NCI-H1694 treated with DMSO at 0.1 percent for 48 hours (cell line): ENCODE measurements at places on chromosomes 2 and 18.
A peak's percentile ranks its signal among the peaks of the same experiment; 100 is the strongest.

GRCh38 chr2:177058747-177059146, 153.8 kb upstream of the HNRNPA3 start:
- DNase-seq = no peak

DNA sequence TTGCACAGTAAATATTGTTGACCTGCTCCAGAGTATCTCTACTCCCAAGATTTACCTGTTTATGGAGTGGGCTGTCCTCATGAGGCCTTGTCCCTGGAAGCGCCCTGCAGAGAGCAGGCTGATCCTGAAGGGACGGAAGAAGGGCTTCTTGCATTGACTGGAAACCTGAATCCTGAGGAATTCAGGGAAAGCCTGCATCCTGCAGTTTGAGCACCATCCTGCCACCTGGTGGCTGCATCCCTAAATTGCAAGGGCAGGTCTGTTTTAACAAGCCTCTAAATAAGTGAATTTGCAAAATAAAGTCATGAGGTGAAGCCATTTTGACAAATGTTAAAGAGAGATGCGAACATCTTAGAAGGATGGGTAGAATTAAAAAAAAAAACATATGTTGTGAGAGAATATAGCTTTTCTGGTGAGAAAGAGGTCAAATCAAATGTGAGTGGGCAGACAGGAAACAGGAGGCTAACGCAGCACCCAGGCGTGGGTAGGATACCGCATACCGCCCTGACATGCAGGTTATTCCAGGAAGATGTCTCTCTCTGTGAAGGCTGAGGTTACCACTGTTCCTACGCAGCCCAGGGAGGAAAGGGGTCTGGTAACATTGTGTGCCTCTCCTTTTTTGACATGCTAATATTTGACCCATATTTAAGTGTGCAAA, 754.9 kb downstream of the RNF144A start:
- DNase-seq = peak; percentile 92

DNA sequence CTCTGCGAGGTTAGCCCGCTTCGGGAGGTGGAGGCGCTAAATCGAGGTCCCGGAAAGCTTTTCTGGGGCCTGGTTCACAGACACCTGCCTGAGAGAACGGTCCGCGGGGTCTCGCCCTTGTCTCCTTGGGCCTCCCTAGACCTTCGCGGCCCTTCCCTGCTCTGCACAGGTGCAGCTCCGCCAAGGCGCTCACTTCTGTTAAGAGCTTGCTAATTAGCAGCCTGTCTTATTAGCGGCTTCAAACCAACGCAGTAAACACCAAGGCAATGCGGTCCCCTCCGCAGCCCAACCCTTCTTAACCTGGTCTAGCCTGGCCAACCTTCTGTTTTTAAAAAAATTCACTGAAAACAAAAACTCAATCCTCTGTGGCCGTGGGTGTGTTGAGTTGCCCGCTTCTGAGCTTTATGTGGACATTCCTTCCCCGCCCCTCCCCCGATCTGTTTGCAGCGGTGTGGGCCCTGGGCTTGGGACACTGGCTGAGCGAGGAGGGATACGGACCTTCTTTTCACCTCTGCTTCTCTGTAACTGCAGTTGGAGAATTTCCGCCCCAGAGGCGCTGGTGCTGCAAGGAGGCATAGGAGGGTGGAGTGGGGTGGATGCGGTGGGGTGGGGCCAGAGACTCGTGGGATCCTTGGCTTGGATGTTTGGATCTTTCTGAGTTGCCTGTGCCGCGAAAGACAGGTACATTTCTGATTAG, 3.4 kb upstream of the HOXD4 start:
- DNase-seq = no peak

DNA sequence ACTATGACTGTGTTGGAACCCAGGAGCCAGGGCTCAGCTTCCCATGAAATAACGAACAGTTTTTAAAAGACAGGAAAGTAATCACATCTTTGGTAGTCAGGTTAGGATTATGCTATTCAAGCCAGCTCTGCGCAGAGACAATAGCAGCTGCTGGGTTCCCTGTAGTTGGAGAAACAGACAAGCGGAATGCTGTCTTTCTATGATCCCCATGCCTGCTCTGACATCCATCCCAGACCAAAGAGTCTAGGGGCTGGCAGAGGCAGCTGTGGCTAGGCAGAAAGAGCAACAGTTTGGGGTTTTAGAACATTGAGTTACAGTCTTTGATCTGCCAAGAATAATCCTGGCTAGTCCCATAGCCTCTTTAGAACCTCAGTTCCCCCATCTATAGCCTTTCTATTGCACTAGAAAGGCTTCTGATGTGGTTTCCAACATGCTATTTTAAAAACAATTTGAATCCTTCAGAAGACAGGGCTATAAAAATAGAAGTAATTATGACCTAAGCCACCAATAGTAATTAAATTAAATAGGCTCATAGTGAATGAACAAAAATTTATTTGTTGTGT, 146.8 kb downstream of the MTX2 start:
- no peak for DNase-seq

DNA sequence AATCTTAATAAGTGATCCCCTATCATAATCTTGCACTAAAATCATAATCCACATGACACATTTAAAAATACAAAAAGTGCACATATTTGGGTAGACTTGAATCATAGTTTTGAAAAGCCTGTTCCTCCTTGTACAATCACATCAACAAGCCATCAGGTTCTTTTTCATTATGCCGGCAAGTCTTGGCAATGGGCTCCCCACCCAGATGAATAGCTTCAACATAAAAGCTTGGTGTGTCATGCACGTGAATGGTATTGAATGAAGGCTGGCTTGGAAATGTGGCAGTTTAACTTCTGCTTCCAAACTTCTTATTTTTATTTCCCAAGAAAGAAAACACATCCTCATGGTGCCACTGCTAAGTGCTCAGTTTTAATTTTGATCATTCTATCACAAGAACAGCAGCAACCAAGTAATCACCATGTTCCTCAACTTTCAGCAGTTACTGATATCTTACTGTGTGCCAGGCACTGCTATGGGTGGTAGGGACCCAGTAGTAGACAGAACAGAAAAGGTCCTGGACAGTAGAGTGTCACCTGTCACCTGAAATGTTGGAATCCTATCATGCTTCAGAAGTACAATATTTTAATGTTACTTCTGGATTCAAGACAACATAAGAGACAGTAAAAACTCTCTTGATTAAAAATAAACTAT, 89.9 kb downstream of the AP1S3 start:
- DNase-seq = no peak

DNA sequence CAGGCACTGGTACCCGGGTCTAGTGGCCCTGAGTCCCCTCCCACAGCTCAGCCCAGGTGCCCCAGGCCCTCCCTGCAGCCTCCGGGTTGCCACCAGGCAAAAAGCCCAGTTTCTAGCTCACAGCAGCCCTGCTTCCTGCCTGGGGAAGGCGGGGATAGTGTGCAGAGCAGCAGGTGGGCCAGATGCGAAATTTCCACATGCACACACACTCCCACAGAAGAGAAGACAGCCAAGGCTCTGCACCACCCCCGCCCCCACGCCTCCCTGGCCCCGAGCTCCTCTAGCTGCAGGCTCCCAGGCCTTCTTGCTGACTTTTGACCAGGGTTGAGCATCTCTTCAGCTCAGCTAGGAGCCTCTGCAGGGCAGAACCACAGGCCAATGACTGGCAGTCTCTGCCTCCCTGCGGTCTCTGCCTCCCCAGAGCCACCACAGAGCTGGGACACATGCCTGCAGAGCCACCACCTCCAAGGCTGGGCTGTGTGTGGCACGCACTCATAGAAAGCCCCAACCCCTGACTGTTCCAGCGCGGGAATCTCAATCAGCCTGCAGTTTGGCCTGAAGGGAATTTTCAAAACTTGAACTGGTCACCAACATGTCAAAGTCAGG, 7.2 kb downstream of the SLC66A2 start:
- DNase-seq = peak; percentile 68

DNA sequence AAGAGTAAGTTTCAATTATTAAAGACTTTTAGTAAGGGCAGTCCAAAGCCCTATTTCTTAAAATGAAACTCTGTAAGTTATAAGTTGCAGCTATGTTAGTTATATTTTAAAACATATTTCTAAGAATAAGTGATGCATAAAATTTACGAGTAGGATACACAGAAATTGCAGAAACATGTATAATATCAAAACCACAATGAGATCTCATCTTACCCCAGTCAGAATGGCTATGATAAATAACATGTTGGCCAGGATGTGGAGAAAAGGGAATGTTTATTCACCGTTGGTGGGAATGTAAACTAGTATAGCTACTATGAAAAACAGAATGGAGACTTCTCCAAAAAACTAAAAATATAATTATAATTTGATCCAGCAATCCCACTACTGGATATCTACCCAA, 201.2 kb downstream of the CBLN2 start:
- no peak for DNase-seq

- DNase-seq = no peak
Observed at GRCh38 chr2:114083717-114084387, 194.0 kb downstream of the ACTR3 start.

DNA sequence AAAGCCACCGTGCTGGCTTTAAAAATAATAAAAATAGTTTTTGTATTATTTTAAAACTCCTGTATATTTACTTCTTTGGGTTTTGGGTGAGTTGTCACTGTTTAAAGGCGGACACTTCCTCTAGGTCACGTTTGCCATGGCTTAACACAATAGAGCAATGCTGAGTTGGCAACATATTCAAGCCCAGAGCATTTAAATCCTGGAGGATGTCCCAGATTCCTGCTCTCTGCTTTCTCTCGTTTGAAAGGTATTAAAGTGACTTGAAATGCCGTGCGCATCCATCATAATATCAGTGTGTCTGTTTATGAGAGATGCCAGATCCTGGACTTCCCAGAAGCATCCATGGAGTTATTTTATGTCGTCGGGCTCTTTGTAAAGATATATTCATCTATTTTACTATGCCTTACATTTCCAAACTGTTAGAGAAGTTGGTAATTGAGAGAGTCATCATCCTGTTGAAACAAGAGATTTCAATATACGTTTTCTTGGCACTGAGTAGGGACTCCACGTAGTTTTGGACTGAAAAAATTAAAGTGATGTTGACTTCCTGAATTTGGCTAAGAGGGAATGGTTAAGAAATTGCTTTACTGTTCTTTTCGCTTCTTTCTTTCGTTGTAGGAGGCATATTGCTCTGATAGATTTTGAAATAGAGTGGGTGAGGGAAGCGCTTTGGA, 150.6 kb downstream of the ZNF236 start:
- DNase-seq = no peak

GRCh38 chr2:238851761-238852160, 3.9 kb downstream of the TWIST2 start:
- no peak for DNase-seq

- no peak for DNase-seq
Observed at GRCh38 chr2:233813236-233814055, 35.3 kb downstream of the MROH2A start.

DNA sequence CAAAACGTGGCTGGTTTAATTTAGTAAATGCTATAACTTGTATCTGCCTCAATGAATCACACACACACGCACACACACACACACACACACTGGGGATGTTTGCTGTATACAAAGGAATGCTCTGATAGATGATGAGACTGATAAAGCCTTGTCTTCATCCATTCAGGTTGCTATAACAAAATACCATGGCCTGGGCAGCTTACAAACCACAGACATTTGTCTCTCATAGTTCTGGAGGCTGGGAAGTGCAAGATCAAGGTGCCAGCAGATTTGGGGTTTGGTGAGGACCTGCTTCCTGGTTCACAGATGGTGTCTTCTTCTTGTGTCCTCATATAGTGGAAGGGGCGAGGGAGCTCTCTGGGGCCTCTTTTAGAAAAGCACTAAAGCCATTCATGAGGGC, 149.5 kb upstream of the HDAC4 start:
- no peak for DNase-seq

- DNase-seq = peak; percentile 34
Observed at GRCh38 chr2:66698091-66698490, 263.2 kb downstream of the MEIS1 start.

DNA sequence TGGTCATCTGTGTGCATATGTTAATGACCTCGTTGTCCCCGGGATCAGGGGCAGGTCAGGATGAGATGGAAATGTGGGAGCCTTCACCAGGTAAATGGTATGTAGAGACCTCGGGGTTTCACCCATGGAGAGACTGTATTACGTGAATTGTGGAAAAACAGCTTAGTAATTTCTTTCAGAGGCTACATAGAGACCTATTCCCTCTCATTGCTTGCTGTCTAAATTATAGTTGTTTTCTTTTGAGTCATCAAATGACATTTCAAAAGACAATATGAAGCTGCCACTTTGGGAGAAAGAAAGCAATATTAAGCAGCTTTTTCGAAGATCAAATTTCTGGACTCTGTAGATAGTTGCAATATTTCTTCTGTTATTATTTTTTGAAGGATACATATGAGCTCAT, 20.4 kb downstream of the ADAM23 start:
- no peak for DNase-seq

DNA sequence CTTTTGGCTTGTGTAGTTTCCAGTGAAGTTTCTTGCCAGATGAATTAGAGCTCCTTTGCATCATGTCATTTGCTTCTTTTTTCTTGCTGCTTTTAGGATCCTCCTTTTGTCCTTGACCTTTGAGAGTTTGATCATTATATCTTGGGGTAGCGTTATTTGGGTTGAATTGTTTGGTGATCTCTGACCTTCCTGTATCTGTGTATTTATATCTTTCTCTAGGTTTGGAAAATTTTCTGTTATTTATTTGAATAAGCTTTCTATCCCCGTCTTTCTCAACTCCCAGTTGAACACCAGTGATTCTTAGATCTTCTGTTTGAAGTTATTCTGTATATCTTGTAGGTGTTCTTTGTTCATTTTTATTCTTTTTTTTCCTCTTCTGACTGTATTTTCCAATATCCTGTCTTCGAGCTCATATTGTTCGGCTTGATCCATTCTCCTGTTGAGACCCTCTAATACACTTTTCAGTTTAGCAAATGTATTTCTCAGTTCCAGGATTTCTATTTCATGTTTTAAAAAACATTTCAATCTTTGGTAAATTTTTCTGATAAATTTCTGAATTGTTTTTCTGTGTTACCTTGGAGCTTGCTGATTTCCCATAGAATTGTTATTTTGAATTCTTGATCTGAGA, 20.8 kb downstream of the GALNT1 start:
- DNase-seq = no peak

GRCh38 chr2:100390001-100390940, 27.2 kb downstream of the CHST10 start:
- no peak for DNase-seq

- DNase-seq = no peak
Observed at GRCh38 chr2:172759441-172759840, 23.8 kb downstream of the RAPGEF4 start.

DNA sequence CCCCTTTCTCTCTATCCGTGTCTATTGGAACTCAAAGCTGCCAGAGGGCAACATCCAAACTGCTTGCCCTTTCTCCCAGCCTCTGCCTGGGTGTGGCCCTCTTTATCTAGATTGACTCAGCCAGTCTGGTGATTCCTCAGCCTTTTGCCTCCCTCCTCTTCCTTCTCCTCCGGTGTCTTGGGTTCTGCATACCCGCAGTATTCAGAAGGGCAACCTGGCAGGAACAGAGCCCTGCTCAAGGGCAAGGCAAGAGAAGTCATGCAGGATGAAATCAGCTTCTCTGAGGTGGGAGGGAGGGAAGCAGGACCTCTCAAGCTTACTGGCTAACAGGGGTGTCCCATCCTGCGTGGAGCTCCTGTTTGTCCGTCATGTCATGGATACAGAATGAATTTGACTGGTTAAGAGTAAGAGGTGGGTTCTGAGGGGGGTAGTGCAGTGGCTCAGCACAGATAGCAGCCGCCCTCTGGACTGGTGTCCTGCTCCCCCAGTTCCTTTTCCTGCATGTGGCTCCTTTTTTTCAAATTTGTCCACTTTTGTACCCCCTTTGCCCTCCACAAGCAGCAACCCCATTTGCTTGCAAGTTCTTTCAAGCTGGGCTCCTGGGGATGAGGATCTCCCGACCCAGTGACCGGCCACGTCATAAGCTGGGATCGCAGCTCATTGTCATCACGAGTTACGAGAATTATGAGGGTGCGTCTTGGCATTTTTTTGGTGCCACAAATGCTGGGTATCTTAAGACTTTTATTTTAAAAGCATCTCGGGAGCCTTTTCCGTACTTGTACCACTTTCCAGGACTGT, 154.1 kb downstream of the FHOD3 start:
- no peak for DNase-seq
